Right cardiac atrium (tissue), 5 donors: ENCODE measurements at places on chromosomes 16 and 17. TPM values are rescaled to one million over a fixed set of nuclear protein-coding genes. Genes with fewer than 3 reads are reported as not detected.

XYLT1 gene
- total RNA-seq = 37.8 TPM

VASN gene
- total RNA-seq = 11.4 TPM

NEUROD2 gene
- total RNA-seq = not detected

RRAD gene
- 140 TPM for total RNA-seq

TBC1D3E gene
- total RNA-seq = not detected

NPIPA2 gene
- total RNA-seq = 3.0 TPM

CACNG1 gene
- total RNA-seq = not detected

CTRB1 gene
- total RNA-seq = not detected

NME2 gene
- 311 TPM for total RNA-seq

EIF3CL gene
- 38.5 TPM for total RNA-seq

PPP1R27 gene
- 0.85 TPM for total RNA-seq

KRTAP9-2 gene
- total RNA-seq = not detected

CCL11 gene
- total RNA-seq = 5.5 TPM

CA7 gene
- total RNA-seq = not detected

TBCD gene
- 41.9 TPM for total RNA-seq

TMUB2 gene
- total RNA-seq = 26.2 TPM

ZMYND15 gene
- 0.53 TPM for total RNA-seq

XAF1 gene
- 26.8 TPM for total RNA-seq

CDH8 gene
- not detected for total RNA-seq
